ENCODE measurements at places on chromosomes 1 and 21.

GRCh38 chr1:219330001-219330400, 156.3 kb downstream of the LYPLAL1 start:
- no peak for DNase-seq

DNA sequence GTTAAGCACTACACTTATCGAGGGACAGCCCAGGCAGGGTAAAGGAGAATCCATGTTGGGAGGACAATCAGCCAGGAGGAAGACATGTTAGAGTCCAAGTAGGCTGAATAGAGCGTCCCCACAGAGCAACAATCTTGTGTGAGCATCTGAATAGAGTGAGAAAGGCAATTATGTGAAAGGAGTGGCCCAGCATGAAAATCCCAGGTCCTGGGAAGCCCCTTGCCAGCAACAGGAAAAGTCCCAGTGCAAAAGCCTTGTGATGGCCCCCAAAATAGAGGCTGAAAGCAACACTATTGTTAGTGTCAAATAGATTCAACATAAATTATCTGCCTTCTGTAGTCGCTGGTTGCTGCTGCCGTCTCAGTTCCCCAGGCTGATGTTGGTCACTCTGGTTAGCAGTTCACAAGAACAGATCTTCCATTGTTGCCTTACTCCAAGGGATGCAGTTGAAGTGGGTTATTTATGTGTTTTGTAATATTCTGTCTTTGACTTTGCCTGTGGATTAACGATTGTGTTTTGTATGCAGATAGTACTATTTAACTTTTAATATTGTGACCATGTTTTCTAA, 12.1 kb upstream of the ABL2 start:
- DNase-seq = no peak

GRCh38 chr1:200980452-200980772, 43.1 kb downstream of the KIF21B start:
- DNase-seq = no peak

- no peak for DNase-seq
Observed at GRCh38 chr1:73617145-73617544, 580.8 kb downstream of the LRRIQ3 start.

DNA sequence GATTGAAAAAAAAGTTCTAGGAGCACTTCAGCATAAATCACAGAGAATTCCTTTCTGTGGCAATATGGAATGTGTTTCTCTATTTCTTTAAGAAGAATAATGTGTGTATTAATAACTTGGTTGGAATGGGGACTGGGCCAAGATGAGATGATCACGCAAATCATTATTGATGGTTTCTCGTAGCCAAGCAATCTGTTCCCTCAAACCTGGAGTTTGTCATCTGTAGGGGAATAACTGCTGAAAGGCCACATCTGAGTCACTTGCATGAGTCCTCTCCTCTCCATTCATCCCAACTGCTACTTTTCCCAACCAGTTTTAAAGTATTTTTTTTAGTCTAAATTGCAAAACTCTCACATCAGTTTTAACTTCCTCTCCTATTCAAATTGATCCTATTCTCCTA, 480.4 kb downstream of the PLPP3 start:
- DNase-seq = no peak

GRCh38 chr1:206824331-206824730, 41.1 kb upstream of the IL20 start:
- no peak for DNase-seq

DNA sequence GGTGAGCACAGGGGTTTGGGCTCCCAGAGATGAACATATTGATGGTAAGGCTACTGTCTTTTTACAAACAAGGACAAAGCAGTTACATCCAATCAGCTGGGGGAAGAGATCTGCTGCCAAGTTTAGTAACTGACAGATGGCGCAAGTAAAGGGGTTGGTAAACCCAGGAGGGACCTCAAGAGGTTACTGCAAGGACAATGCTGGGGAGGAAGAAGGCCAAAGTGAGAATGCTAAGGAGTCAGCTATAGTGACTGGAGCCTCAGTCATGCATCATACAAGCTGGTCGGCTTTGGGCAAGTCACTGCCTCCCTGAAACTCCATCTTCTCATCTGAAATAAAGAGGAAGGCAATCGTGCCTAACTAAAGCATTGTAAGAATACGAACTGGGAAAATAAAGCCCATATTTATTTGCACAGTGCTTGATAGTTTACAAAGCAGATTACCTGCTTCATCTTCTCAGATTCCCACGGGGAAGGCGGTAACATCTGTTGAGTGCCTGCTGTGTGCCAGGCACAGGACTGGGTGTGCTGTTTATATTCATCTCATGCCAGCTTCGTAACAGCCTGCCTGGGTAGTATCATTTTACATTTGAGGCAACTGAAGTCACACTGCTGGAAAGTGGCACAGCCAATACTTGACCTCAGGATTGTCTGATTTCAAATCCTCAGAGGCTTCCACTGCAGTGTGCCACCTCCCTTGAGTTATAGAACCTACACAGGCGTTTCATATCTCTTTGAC, 114.8 kb downstream of the BEND5 start:
- no peak for DNase-seq

- no peak for DNase-seq
Observed at GRCh38 chr1:218488986-218489385, 143.8 kb downstream of the TGFB2 start.

DNA sequence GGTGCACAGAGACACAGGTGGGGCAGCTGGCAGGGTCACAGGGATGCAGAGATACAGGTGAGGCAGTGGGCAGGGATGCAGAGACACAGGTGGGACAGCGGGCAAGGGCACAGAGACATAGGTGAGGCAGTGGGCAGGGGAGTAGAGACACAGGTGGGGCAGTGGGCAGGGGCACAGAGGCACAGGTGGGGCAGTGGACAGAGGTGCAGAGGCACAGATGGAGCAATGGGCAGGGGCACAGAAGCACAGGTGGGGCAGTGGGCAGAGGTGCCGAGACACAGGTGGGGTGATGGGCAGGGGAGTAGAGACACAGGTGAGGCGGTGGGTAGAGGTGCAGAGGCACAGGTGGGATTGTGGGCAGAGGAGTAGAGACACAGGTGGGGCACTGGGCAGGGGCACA, 117.3 kb upstream of the KLHDC7A start:
- no peak for DNase-seq

- DNase-seq = no peak
Observed at GRCh38 chr1:16017461-16018303, at the start of gene HSPB7. TSS of gene HSPB7 (minus strand) at chr1:16018043. CDS start at chr1:16017963, 80 bp downstream.

- no peak for DNase-seq
Observed at GRCh38 chr21:31372471-31372765, 28.4 kb upstream of the TIAM1 start.
